Eye (tissue), 1 donor: ENCODE measurements at places on chromosomes 2 and 18.
A peak's percentile ranks its signal among the peaks of the same experiment; 100 is the strongest.

GRCh38 chr2:210562091-210562490, 5.7 kb downstream of the CPS1 start:
- no peak for DNase-seq

- DNase-seq = no peak
Measured at GRCh38 chr2:60331115-60331809, 222.2 kb downstream of the BCL11A start.

GRCh38 chr2:225120186-225120585, 77.9 kb upstream of the DOCK10 start:
- no peak for DNase-seq

- DNase-seq = no peak
Measured at GRCh38 chr2:121372082-121372481, 87.1 kb upstream of the TFCP2L1 start.

GRCh38 chr2:98422449-98422848, 22.2 kb upstream of the INPP4A start:
- DNase-seq = no peak

GRCh38 chr2:176473851-176474250, 204.6 kb downstream of the MTX2 start:
- DNase-seq = no peak

GRCh38 chr2:134736167-134736880, 17.5 kb upstream of the TMEM163 start:
- DNase-seq = peak; percentile 35

DNA sequence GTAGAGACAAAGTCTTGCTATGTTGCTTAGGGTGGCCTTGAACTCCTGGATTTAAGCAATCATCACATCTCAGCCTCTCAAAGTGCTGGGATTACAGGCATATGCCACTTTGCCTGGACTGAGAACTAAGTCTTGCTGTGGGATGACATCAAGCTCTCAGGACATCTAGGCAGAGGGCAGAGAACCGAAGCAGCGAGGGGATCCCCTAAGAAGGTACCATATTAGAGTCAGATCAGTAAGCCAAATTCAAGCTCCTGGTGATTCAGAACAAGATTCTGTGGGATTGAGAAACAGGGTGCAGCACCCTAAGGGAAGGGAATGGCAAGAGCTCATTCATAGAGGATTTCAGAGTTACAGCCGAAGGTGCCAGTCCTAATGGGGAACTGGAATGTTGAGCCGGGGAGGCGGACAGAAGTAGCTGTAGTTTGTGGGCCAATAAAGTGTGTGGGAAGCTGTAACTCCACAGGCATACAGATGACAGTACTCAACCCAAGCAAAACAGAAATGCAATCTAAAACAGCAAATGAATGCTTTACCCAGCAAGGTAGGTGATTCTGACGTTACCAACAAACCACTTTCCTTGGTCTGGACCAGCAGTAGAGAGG, 30.9 kb downstream of the EPHA4 start:
- DNase-seq = no peak

DNA sequence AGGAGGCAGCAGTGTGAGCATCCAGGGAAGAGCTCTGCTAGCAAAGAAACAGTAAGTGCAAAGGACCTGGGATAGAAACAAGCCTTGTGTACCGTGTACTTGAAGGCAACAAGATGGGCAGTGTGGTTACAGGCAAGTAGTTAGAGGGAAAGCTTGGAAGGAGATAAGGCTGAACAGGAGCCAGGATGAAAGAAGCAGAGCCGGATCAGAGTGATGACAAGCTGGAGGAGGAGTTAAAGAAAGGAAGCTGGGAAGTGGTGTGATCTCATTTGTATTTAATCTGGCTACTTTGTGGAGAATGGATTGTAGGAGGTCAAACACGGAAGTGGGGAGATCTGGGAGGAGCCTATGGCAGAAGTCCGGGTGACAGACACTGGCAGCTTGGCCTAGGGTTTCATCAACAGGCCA, 44.7 kb upstream of the VPS54 start:
- peak; percentile 14 for DNase-seq

- DNase-seq = peak; percentile 25
Measured at GRCh38 chr2:25711675-25712354, 38.4 kb upstream of the DTNB start.

DNA sequence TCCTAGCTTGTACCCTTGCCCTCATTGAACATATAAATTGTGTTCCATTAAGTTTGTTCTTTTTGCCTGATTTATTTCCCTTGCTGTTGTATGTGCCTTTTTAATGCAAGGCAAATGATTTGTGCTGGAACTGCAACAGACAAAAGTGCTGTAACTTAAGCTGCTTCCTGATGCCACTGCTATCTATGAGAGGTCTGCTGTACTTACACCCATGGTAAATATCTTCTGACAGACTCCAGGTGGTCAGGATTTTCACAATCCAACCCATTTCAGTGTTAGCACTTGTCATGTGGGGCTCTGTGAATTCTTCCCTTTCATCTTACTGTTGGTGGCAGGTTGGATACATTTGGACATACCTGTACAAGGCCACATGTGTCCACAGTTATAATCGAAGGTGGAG, 63.5 kb downstream of the ARHGAP15 start:
- no peak for DNase-seq

GRCh38 chr18:6954501-6954900, 163.1 kb downstream of the LAMA1 start:
- no peak for DNase-seq

GRCh38 chr2:62665446-62665845, 40.1 kb upstream of the EHBP1 start:
- no peak for DNase-seq

- DNase-seq = no peak
Measured at GRCh38 chr2:176534798-176535466, 265.7 kb downstream of the MTX2 start.

GRCh38 chr2:72004976-72005375, 142.7 kb downstream of the CYP26B1 start:
- no peak for DNase-seq

DNA sequence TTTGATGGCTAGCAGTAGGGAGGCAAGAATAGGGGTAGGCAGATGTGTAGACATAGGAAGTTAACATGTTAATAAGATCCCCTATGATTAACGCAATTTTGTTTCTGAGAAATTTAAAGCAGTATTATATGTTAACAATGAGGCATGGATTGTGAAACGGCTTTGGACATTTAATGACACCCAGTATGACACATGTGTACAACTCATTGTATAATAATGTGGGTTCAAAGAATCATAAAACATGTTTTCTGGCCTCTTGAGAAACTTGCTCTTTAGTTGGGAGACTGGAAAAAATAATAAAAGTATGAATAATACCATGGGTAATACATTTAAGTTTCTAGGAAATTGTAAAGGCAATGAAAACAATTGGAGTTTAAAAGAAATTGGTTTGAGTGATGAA, 332.1 kb upstream of the CDH20 start:
- DNase-seq = no peak

DNA sequence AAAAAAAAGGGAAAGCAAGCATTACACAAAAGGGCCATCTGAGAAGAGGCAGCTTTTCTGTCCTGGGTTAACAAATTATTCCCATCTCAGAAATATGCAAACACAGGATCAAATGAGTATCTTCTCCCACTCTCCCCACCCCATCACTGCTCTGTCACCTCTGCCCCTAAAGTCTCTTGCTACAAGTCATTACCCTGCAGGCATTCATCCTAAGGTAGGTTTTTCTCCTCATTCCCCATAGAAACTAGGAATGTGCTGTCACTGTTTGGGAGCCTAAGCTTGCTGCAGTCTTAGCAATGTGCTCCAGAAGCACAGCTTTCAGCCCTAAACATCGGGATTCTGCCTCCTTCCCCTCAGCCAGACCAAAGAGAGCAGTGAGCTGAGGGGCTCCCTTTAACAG, 3.6 kb downstream of the LRRTM1 start:
- DNase-seq = peak; percentile 30

GRCh38 chr18:24270358-24270936, 127.2 kb downstream of the OSBPL1A start:
- peak; percentile 41 for DNase-seq

GRCh38 chr2:38661306-38661705, 4.6 kb upstream of the GALM start:
- DNase-seq = no peak

DNA sequence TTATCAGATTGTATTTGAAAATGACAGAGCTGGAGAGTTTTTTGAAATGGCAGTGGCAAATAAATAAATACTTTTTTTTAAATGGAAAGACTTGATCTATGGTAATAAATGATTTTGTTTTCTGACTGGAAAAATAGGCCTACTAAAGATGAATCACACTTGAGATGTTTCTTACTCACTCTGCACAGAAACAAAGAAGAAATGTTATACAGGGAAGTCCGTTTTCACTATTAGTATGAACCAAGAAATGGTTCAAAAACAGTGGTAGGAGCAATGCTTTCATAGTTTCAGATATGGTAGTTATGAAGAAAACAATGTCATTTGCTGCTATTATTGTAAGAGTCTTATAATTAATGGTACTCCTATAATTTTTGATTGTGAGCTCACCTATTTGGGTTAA, 30.9 kb downstream of the CD28 start:
- no peak for DNase-seq

- no peak for DNase-seq
Measured at GRCh38 chr2:7829241-7829640, 852.6 kb upstream of the ID2 start.

- DNase-seq = no peak
Measured at GRCh38 chr2:60158262-60158661, 395.2 kb downstream of the BCL11A start.

DNA sequence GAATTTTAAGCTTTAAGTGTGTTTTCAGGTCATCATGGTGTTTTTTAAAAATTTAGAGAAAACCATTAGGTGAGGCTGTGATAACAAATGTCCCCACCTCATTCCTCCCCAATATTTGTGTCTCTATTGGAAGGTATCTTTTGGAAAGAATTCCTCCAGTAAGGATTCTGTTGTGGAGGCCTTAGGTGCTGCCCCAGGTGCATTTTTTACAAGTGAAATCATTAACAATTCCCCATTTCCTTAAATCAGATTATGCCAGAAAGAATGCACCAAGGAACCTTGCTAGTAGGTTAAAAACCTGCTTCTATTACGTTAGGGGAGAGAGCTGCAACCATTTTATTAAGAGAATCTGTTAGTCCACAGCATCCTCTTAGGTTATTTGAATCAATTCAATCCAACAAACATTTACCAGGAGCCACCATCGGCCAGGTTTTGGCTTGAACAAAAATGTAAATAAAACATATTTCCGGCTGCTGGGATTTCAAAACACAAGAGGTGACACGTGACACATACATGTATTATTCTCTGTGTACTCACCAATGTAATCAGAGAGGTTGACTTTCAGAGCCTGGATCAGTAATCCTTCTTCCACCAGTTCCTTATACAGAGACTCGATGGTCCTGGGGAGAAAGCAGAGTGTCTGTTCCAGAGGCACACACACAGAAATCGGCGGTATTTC, 112.5 kb upstream of the ASB18 start:
- no peak for DNase-seq

GRCh38 chr2:74179063-74179865, 585 bp upstream of the MOB1A start:
- DNase-seq = no peak

DNA sequence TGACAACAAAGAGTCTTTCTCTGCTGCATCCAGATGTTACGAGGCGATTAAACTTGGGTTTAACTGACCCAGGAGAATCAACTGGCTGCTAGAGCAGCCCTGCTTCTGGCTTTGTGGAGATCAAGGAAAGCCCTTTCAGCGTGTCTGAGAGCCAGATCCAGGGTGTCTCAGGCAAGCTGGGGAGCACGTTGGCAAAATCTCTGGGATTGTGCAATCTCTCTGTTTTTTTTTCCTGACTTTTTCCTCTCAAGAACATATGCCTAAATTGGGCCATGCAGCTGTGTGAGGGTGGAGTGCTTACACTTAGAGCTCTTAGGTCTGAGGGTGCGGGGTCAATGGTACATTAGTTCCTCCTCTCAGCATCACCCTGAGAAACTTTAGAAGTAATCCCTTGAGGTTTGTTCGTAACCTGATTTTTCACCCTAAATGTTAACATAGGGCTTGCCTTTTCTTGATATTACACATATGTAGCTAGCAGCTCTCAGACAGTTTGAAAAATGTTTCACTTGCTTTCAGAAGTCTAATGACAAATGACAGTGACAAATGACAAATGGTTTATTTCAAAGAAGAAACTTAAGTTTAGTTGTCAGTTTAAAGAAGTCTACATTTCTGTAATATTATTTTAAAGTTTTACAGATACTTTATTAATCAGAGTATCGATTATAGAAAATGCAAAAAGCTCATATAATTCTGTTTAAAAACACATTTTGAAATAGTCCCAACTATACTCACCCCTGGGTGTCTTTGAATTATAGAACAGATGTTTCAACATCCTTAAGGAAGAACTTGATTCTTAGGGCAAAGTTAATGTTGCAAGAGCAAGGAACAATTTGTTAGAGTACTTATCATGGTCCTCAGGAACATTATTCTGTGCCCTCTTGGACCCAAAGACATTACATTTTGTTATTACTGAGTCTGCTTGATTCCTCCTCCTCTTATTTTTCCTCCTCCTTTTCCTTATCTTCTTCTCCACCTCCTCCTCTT, 38.4 kb upstream of the ZSWIM2 start:
- DNase-seq = peak; percentile 29

DNA sequence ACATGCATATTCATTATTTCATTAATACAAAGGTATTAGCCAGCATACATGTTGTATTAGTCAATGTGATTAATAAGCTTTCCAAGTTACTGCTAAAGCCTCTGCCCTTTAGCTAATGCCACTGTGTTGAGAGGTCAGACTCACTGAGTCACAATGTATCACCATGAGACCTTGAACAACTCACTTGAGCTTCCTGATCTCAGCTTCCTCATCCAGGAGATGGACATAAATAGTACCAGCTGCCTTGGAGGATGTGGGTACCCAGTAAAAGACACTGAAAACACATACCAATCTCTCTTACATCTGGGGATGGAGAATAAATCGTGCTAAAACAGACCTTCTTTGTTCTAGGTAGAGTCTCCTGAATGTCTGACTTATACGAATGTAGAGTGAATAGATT, 224.6 kb downstream of the EPHA4 start:
- DNase-seq = no peak

DNA sequence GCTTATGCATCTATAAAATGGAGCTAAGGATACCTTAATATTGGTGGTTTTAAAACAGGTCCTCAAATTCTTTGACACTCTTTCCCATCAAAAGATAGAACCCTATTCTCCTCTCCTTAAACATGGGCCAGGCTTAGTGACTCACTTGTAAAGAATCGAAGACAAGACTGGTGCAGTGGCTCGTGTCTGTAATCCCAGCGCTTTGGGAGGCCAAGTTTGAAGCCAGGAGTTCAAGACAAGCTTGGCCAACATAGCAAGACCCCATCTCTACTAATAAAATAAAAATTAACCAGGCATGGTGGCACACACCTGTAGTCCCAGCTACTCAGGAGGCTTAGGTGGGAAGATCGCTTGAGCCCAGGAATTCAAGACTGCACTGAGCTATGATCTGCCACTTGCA, 44.5 kb downstream of the CYBRD1 start:
- DNase-seq = no peak
